ENCODE measurements at places on chromosomes 12 and 14. TPM values are rescaled to one million over a fixed set of nuclear protein-coding genes. Genes with fewer than 3 reads are reported as not detected.
A peak's percentile ranks its signal among the peaks of the same experiment; 100 is the strongest.

DNA sequence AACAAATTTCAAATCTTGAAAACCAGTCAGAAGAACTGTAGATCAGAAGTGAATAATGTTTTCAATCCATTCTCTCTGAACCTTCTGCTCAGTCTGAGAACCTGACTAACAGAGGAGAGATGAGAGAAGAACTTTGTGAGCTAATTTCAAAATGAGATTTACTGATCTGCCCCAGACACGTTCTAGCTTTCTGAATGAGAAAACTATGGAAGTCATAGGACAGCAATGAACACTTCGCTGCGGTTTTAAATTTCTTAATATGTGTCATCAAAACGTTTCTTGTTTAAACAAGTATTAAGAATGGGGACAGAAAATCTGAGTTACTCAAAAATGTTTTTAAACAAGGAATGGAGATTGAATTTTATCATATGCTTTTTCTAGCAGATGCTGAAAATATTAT is 66.6 kb upstream of the FAR2 start:
- no peak for DNase-seq
- no peak overlapping the region for H3K27ac ChIP-seq
- no peak overlapping the region for H3K4me3 ChIP-seq
- H3K27me3 ChIP-seq = peaks cover 14% of the 10 kb centered on the region

DNA sequence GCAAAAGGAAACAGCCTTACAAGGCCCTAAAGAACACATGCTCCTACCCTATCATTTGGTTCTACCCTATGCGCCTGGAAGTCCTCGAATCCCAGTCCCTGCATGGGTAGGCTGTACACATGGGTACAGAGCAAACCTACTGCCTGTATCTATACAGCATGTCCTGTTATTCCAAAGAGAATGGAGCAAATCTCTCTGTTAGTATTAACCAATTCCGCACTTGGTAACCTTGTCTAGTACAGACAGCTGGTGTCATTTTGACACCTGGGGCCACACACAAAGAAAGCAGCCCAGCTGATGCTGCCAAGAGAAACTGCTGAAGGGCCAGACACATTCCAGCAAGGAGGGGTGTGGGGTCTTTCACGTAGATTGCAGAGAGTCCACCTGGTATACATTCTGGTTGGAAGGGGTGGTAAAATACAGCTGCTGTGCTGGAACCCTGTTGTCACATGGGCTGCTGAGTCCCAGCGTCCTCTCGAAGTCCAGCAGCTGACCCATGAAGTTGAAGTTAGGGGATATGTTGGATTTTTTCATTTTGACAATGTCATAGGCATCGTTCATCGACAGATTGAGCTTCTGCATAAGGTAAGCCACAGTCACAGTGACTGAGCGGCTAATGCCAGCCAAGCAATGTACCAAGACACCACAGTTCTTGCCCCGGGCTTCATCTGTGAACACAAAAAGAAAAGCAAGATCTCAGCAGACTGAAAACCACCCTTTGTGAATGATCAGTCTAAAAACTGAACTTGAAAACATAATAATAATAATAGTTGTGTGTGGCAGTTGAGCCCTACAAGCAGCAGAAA is 3.2 kb downstream of the DUSP6 start:
- peaks cover 78% of the 10 kb centered on the region for H3K4me1 ChIP-seq
- peak overlapping the region; percentile 75 for H3K27ac ChIP-seq
- peak overlapping the region; percentile 86 for H3K4me3 ChIP-seq

Gene C14orf132
- total RNA-seq = not detected

- H3K27me3 ChIP-seq = no peaks in the 10 kb centered on the region
- DNase-seq = no peak
- no peak overlapping the region for H3K27ac ChIP-seq
- H3K4me1 ChIP-seq = peaks cover 5% of the 10 kb centered on the region
Observed at GRCh38 chr14:75441728-75442127, 13.9 kb downstream of the JDP2 start.
